ENCODE measurements at places on chromosomes 16 and 17.
A peak's percentile ranks its signal among the peaks of the same experiment; 100 is the strongest.

GRCh38 chr16:84502581-84502980, 1.9 kb downstream of the MEAK7 start:
- no peak for DNase-seq

DNA sequence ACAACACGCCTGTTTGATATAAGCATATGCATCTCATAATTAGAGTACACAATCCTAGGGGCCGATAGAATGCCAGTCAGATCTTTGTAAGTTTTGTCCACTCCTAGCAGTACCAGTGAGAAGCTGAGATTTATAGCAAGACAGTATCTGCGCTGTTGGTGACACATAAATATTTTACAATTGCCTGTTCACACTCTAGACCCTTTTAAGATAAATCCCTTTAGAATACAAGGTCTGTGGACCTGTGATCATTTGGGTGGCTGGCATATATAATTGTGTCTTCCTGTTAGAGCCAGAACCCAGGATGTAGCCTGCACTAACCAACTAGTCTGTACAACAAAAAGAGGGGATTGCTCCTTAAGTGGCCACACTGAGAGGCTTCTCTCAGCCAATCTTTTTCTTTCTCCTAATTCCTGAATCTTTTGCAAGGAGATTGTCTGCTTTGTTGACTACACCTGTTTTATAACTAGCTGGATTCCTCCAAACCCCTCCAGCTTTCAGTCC, 74.7 kb downstream of the WIPI1 start:
- DNase-seq: no peak

DNA sequence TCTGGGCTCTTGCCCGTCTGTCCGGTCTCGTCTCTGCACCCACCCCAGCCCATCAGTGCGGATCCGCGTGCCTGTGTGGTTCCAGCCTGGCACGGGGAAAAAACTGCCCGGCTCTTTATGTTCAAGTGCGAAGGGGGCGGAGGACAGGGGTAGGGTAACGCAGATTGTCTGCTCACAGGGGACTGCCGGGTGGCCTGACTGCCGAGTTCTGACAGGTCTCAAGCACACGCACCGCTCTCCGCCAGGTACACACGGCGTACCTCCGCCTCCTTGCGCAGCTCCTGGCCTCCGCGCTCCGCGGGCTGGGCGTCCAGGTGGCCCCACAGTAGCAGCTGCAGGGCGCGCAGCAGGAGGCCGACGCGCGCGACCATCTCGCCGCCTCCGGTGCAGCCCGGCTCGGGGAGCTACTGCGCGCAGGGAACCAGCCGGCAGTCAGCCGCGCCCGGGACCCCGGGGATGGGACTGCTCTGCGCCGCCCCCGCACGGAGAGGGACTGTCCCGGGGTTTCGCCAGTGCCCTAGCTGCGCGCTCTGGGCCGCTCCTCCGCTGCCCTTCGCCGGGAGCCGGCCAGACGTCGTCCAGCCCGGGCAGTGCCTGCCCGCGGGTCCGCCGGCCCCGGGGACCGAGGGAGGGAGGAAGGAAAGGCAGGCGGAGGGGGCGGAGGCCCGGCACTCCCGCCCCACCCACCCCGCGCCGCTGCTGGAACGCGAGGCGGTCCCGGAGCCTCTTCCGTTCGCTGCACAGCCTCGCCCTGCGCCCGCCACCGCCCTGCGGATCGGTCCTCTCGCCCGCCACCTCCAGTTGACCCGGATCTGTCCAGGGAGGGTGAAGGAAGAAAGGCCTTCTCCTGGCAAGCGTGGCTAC, at the start of gene MMP28:
TSS of gene MMP28 (minus strand) at position 635 of the 864 bp plus-strand sequence. CDS start at position 371, 264 bp downstream.
- peak; percentile 61 for DNase-seq

GRCh38 chr16:60727851-60728250, 1308.4 kb downstream of the CDH8 start:
- DNase-seq: no peak

- DNase-seq: no peak
These were observed 11.2 kb downstream of the SLC47A2 start for GRCh38 chr17:19705201-19705600.

GRCh38 chr17:47299239-47299910, 24.4 kb upstream of the EFCAB13 start:
- DNase-seq: no peak

DNA sequence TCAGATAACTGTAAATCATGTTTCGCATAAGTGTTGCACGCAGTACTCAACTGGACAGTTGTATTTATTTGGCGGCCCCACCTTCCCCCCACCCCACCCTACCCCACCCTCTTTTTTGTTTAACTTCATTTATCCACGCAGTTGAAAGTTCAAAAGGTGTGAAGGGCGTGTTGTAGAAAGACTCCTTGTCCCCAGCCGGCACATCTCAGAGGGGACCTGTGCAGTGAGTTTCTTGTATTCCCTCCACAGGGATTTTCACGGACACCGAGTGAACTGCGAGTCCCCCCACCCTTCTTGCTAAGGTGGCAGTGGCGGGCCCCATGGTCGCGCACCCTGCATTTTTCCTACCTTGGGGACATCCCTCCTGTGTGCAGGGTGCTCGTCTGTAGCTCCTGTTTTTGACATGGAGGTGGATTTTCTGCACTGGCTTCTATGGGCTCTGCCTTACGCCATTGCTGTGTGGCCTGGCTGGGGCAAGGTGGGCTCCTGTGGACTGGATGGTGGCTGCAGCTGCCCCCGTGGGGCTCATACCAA, 36.2 kb downstream of the ADCY7 start:
- no peak for DNase-seq

GRCh38 chr17:835263-835662, 53.1 kb downstream of the MRM3 start:
- DNase-seq: no peak

DNA sequence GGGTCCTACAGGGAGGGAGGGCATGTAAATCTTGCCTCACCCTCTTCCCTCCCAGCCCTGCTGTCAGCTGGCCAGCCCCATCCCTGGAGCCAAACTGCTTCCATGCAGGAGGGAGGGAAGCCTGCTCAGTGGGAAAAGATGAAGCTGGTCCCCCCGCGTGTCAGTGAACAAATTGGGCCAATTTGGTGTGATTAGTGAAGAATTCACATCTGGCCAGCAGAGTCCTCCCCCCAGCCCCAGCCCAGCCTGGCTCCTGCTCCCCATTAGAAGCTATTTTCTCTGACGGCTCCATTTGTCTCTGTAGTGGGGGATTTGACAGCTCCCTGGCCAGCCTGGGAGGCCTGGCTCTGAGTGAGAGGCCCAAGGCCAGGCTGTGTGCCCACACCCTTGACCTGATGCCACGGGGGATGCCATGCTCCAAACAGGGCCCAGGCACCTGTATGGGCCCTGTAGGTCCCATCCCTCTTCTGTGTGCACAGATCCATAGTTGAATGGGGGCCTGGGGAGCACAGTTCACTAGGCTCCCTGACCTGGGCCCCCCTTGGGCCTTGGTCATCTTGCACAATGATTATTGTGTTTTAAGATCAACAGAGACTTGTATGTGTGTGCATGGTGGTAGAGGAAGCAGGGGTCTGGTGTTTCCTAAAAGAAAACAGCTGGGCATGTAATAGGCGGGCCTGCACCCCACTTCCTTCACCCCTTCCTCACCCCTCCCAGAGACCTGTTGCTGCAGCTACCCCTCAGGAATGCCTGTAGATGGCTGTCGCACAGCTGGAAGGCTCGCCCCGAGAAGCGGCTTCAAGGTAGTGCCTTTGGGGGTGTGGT, 50.7 kb upstream of the TAC4 start:
- no peak for DNase-seq

DNA sequence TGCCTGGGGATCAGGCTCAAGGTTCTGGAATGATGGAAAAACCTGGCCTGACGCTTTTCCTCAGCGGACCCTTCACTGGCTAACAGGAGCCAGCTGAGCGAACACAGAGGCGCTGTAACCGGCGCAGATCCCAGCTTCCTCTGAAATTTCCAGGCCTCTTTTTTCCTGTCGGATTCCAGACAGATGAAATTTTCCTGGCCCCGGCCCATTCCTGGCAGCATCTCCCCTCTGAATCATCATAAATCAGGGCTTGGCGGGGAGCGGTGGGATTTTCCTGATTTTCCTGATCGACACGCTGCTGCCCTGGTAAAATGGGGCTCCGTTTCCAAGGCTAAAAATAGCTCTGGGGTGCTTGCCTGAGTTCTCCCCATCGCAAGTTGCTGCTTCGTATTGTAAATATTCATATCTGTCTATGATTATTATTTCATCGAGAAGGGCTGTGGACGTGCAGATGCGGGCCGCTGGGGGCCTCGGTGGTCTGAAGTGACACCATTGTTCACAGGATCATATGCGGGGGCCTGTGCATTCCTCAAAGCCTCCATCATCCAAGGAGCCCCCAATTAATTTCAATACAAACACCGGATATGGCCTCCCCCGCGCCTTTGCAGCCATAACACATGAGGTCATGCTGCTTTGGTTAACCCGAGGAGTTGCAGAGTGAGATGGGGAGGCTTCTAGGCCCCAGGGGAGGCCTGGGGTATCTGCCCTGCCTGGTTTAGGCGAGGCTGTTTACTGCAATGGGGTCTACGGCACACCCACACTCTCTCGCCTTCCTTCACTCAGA, 45.8 kb upstream of the ETV4 start:
- DNase-seq: no peak

DNA sequence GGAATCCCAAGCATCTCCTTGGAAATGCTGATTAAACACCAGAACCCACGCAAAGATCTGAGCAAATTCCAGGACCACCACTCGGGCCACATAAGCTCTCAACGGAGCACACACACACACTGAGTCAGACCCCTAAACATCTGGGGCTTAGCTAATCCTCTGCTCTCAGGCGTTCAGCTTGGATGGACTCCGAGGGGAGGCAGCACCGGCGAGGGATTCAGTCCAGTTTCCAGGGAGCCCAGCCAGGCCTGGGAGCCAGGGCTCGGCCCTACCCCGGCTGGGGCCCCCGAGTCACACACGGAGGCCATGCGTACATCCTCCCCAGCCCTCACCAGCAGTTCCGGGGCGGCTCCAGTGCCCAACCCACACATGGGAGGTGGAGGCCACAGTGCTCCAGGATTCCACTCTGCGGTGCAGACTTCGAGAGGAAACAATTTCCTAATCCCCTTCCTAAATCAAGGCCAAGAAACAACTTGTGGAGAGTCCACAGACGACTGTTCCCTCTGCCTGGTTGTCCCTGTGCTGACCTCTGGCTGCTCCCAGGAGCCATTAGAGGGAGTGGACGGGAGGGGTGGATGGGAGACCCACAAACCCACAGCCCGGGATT, 70.5 kb downstream of the GAS7 start:
- DNase-seq: no peak

DNA sequence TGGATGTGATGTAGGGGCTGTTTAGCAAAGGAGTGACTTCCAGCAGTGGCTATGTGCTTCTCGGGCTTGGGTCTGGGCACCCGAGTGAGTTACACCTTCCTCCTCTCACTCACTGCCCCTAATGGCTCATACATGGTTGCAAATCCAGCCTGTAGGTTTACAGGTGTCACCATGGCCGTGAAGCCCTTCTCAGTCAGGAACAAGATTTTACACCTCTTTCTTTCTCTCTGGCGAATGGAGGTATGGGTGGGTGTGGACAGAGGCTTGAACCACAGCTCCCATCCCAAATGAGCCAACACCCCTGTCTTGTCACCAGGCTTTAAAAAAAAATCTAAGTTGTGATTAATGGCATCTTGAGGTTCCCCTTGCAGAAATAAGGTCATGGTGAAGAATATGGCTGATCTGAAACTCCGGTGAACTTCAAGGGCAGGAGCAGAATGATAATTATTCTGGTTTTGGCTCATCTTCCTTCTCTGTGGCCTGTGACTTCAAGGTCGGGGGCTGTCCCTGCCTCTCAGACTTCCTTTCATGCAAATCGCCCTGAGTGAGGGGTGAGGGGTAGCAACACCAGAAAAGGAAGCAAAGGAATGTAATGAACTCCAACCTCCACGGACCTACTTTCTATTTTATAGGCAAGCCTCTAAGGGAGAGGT, 331.2 kb downstream of the MAF start:
- DNase-seq: no peak

- DNase-seq: no peak
These were observed 5.8 kb upstream of the SOCS3 start for GRCh38 chr17:78365561-78366108.

DNA sequence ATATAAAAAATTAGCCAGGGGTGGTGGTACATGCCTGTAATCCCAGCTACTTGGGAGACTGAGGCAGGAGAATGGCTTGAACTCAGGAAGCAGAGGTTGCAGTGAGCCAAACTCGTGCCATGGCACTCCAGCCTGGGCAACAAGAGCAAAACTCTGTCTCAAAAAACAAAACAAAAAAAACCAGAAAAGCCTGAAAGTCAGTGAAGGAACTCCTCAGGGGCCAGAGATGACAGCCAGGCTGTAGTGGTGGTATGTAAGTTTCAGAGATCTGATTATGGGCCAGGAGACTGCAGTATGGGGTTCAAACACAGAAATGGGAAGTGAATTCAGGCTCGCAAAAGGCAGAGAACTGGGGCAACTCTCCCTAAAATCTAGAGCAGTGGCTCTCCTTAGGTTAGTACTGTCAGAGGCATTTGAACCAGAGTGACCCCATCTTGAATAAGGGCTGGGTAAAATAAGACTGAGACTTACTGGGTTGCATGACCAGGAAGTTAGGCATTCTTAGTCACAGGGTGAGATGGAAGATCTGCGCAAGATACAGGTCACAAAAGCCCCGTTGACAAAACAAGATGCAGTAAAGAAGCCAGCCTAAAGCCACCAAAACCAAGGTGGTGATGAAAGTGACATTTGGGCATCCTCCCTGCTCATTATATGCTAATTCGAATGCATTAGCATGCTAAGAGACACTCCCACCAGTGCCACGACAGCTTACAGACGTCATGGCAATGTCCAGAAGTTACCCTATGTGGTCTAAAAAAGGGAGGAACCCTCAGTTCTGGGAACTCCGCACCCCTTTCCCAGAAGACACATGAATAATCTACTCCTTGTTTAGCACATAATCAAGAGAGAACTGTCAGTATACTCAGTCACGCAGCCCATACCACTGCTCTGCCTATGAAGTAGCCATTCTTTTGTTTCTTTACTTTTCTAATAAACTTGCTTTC, 120.2 kb upstream of the XYLT1 start:
- no peak for DNase-seq

- DNase-seq: no peak
These were observed 61.7 kb upstream of the XYLT1 start for GRCh38 chr16:17532338-17532995.

DNA sequence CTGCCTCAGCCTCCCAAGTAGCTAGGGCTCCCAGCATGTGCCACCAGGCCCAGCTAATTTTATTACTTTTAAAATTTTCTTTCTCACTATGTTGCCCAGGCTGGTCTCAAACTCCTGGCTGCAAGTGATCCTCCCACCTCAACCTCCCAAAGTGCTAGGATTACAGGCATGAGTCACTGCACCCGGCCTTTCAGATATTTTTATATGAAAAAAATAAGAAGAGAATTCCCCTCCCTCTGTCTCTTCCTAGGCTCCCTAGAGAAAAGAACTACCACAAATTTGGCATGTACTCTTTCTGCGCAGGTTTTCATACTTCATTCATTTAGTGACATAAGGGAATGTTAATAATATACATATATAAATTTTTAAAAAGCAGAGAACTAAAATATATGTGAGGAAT, 21.7 kb upstream of the SMURF2 start:
- no peak for DNase-seq

- no peak for DNase-seq
These were observed 29.9 kb upstream of the TOM1L1 start for GRCh38 chr17:54870671-54871175.

DNA sequence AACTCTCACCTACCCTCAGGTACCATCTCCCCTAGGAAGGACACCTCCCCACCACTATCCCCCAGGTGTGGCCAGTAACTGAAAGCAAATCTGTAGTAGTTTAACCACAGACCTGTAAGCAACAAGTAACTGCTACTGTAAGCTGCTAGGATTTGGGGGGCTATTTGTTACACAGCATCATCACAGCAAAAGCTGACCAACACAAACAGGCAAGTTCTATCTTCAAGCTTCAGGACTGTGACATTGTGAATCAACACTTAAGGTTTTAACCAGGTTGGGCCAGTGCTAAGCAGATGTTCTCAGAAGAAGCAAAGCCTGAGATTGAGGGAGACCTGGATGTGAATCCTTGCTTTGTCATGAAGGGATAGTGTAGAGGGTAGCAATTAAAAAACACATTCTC, 47.0 kb downstream of the ABCC6 start:
- DNase-seq: no peak
